Forelimb muscle (tissue), 1 donor: ENCODE measurements at places on chromosomes 7 and 10.

DNA sequence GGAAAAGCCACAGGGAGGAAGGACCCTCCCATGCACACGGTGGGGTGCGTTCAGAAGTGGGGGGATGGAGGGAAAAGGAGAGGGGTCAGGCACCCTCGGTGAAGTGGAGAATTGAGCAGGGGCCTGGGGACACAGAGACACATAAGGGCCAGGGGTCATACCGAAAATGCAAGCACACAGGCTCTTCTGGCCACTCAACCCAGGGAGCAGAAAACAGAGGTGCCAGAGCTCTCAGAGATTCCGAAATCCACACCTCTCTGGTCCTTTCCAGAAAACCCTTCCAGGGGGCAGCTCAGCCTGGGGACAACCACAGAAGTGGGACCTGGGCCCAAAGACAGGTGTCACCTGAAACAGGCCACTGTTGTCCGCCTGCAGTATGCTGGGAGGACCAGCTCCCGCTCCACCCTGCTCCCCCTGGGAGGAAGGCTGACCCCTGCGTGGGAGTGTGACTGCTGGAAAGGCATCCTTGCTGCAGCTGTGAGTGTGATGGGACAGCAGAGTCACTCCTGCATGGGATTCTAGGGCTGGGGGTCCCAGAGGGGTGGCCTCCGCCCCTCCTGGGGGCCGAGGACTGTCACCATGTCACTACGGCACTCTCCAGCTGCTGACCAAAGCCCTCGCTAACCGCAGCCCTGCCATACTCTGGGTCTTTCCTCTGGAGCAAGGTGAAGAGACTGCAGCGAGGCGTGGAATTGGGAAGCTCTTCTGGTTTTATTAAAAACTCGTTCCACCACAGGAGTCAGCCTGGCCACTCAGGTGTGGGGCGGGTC, 63.1 kb downstream of the TMEM209 start:
- no peak for DNase-seq

GRCh38 chr7:90677486-90678404, 81.6 kb downstream of the CDK14 start:
- no peak for DNase-seq

- DNase-seq = no peak
Measured at GRCh38 chr7:136942401-136942800, 73.9 kb downstream of the CHRM2 start.

GRCh38 chr10:3484306-3485056, 300.5 kb downstream of the KLF6 start:
- no peak for DNase-seq

- no peak for DNase-seq
Measured at GRCh38 chr10:133218891-133219290, 11.1 kb upstream of the UTF1 start.

GRCh38 chr7:80298201-80298600, 163.6 kb downstream of the GNAI1 start:
- DNase-seq = no peak

- DNase-seq = no peak
Measured at GRCh38 chr10:129887381-129887905, 76.6 kb downstream of the EBF3 start.

DNA sequence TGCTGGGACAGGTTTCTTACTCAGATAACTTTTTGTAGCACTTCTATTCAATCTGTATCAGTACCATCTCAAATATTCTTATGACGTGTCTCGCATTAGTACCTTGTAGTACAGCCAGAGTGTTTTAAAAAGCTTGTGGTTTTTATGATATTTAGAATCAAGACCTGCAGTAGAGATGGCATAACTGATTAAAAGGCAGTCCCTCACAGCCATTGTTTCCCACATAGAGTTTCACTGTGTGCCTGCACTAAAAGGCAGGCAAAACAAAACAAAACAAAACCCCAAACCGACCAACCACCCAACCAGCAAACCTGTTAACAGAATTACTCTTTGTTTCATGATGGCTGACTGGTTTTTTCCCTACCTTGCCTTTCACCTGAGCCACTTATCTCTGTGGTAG, 221.3 kb upstream of the DGKB start:
- no peak for DNase-seq

DNA sequence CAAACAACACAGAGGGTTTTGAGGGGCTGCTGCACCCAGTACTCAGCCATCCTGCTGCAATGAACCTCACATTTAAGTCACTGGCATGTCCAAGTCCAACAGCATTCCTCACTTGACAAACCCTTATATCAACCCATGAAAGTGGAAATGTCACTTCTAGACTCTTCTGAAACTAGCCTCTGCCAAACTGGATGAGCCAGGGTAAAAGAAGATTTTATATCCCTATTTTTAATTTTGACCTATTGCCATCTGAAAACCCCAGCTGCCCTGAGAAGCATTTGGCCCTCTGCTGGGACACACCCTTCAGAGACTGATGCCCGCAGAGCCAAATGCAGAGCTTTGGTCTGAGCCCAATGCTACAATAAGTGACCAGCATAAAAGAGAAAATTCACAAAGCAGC, 201.1 kb downstream of the ANK3 start:
- no peak for DNase-seq

- DNase-seq = no peak
Measured at GRCh38 chr10:3936422-3937040, 151.5 kb upstream of the KLF6 start.

DNA sequence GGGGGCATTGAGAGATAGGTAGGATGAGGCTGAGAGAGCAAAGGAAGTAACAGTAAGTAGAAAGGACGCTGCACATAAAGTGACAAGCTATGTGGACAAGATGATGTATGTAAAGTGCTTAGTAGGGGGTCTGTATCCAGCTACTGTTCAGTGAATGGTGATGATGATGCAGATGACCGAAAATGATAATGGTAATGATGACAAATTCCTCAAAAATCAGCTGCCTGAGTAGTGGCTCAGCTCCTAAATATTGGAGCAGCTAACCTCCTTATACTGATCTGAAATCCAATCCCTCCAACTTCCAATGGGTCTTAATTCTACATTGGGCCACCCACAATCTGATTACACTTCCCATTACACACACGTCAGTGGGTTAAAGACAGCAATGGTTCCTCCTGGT, 27.1 kb upstream of the KCNMA1 start:
- DNase-seq = no peak

- DNase-seq = no peak
Measured at GRCh38 chr10:72026278-72027111, 61.9 kb downstream of the SPOCK2 start.

GRCh38 chr10:44242091-44242490, 142.8 kb downstream of the CXCL12 start:
- DNase-seq = no peak

DNA sequence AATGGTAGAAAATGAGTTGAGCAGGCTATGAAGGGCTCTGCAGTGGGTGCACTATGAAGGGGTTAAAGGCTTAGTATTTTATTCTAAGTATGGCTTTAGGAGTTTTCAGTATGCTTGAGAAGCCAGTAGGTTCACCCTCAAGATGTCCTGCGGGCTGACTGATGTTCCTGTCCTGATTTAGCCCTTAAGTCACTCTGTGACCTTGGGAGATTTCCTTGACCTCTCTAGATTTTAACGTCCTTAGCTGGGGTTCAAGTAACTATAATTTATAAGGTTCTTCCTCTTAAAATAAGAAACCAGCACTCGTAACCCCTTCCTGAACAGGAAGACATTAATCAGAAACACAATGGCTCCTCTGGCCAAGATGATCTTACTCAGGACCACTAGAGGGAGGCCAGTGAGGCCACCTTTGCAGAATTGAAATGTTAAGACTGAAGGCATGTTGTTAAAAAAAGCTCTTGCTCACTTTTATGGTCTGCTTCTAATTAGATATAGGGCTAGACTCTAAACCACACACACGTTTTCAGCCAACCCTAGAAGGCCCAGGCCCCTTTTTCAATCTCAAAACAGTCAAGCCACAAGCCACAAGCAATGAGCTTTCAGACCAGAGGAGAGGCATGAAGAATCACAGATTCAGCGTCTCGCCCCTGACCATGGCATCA, 41.9 kb downstream of the CDK1 start:
- DNase-seq = no peak

- DNase-seq = no peak
Measured at GRCh38 chr7:127799535-127800305, 147.7 kb downstream of the SND1 start.

DNA sequence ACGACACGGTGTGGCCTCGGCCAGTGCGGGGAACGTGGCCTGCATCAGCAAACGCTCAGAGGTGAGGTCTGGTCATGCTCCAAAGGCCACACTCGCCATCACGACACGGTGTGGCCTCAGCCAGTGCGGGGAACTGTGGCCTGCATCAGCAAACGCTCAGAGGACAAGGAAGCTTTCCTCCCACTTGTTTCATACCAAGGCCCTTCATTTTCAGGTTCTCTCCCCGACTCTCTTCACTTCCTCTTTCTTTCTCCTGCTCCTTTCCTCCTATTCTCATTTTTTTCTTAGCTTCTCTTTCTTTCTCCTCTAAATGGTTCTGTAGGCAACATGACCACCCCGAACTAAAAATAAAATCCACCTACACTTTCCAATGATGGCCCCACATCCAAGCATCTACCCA, 384.4 kb upstream of the SHH start:
- no peak for DNase-seq
